ENCODE measurements at places on chromosomes 1 and 21.
A peak's percentile ranks its signal among the peaks of the same experiment; 100 is the strongest.

- no peak for DNase-seq
Observed at GRCh38 chr1:50750021-50750619, 209.9 kb downstream of the FAF1 start.

- DNase-seq = no peak
Observed at GRCh38 chr21:19608101-19608621, 1204.6 kb upstream of the TMPRSS15 start.

- DNase-seq = no peak
Observed at GRCh38 chr1:111981090-111981489, 8.4 kb downstream of the KCND3 start.

- DNase-seq = peak; percentile 43
Observed at GRCh38 chr1:6625584-6626149, 999 bp downstream of the THAP3 start.

GRCh38 chr1:204073837-204074273 is 940 bp downstream of the SOX13 start:
- DNase-seq = no peak

- DNase-seq = no peak
Observed at GRCh38 chr1:171699531-171699930, 42.3 kb downstream of the VAMP4 start.

DNA sequence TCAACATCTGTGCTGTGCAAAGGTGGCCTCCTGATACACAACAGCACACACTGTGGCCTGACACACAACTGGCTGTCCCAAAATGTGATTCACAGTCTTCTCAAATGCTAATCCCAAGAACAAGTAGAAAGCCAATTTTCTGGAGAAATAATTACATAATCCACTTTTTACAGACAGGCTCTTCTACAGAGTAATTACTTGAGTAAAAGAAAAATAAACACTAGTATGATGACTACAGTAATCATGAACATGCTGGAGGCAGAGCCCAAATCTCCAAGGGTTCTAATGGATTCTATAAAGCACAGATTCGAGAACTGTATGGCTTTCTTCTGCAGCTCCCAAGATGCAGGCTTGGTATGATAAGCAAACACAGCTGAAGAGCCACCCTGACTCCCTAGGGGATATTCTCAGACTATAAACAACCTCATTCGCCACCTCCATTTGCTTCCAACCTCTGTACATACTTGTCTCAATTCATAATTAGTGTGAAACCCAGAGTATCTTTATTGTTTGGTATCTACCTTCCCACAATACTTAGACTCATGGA is 81.9 kb downstream of the SIPA1L2 start:
- no peak for DNase-seq

DNA sequence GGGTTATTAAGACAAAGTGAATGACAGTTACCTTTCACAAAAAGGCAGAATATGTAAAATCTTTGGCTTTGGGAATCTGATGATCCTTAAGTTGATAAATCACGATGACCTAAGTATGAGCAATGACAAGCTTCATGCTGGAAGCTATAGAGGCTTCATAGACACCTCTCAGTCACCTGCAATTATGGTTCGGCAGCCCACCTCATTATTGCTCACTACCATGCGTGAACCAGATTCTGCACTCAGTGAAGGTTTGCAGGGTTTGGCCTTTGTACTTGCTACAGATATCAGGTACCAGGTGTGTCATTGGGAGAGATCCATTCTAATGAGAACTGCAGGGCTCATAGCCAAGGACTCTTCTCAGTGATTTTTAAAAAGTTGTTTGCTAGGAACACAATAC is 163.5 kb downstream of the KCTD3 start:
- no peak for DNase-seq

GRCh38 chr1:41492341-41492848 is 7.9 kb upstream of the EDN2 start:
- DNase-seq = no peak

DNA sequence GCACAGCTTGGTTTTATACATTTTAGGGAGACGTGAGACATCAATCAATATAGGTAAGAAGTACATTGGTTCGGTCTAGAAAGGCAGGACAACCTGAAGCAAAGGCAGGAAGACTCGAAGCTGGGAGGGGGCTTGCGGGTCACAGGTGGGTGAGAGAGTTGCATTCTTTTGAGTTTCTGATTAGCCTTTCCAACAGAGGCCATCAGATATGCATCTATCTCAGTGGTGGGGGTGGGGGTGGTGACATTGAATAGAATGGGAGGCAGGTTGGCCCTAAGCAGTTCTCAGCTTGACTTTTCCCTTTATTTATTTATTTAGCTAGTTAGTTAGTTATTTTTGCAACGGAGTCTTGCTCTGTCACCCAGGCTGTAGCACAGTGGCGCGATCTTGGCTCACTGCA is 85.6 kb downstream of the WDR4 start:
- DNase-seq = no peak

DNA sequence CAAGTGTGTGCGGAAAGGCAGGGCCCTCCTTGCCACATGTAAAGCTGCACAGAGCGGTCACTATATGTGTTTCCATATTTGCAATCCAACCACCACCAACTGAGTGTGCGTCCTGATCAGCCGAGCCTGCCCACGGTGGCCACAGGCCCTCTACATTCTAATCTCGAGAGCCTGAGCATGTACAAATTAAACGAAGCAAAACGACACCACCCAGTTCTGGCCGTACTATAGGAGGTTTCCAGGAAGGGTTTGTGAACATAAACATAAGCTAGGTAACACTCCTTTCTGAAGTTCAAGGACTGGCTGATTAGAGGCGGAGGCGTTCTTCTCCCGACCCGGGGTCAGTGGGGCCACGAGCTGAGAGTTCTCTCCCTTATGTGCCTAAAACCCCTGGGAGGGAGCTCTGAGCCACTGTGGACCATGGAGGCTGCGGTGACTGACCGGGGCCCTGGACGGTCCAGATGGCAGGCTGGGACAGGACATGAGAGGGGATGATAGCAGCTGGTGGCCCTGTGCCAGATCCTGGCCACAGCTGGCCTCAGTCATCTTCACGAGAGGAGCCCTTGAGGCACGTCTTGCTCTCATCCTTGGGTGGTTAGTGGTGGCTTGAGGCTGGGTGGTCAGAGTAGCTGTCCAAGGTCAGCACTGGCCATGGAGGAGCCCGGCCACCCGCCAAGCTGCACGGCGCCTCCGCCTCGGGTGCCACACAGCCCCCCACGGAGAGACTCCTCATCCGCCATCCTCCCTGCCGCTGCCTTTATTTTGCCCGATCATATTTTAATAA is 39.1 kb upstream of the TRAPPC10 start:
- DNase-seq = no peak

- no peak for DNase-seq
Observed at GRCh38 chr1:96363826-96364225, 357.8 kb upstream of the PTBP2 start.

DNA sequence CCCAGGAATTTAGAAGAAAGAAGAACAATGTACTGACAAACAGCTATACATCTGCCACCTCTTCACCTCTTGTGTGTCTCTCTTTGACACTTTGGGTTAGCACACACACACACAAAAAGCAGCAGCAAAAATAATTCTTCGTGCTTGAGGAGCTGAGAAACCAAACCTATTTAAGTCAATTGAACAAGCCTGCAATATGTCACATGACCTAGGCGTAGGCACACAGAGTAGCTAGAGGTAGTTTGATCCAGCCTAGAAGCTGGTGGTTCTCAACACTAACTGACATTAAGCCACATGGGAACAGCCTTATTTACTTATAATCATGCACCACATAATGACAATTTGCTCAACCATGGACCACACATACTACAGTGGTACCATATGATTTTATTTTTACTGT is 32.3 kb downstream of the RRAGC start:
- DNase-seq = no peak

GRCh38 chr1:148389027-148389339 is 94.1 kb downstream of the PPIAL4G start:
- no peak for DNase-seq

DNA sequence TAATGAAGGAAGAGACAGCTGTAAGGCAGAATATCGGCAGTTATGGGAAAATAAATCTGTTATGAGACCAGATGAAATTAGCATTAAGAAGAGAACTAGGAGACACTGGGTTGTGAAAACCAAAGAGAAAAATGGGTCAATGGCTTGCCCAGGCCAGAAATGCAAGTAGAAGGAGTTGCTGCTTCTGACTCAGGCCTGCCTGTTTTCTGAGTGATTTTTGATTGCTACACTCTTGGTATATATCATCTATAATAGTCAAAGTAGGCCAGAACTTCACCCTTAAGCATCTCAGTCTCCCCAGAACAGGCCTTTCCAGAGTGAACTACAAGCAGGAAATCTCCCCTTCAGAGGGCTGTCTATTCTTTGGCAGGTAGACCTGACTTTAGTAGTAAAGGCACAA is 107.0 kb downstream of the NRIP1 start:
- no peak for DNase-seq

DNA sequence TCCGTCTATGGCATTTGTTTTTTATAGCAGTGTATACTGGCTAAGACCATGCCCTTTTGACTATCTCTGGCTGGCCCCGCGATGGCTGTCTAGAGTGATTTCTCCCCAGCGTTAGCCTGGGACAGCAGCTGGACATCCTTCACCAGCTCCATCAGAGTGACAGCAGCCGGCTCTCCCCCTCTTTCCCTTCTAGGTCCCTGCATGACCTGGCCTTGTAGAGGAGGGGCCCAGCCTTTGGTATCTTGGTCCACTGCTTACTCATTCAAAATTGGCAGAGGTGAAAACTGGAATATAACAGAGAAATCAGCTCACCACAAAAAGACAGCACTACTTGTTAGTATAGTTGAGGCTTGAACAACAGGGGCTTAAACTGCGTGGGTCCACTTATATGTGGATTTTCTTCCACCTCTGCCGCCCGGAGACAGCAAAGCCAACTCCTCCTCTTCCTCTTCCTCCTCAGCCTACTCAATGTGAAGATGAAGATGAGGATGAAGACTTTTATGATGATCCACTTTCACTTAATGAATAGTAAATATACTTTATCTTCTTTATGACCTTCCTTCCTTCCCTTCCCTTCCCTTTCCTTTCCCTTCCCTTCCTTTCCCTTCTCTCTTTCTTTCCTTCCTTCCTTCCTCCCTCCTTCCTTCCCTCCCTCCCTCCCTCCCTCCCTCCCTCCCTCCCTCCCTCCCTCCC is 29.4 kb upstream of the B3GALNT2 start:
- no peak for DNase-seq

- DNase-seq = no peak
Observed at GRCh38 chr1:222004034-222004433, 262.1 kb upstream of the DUSP10 start.

DNA sequence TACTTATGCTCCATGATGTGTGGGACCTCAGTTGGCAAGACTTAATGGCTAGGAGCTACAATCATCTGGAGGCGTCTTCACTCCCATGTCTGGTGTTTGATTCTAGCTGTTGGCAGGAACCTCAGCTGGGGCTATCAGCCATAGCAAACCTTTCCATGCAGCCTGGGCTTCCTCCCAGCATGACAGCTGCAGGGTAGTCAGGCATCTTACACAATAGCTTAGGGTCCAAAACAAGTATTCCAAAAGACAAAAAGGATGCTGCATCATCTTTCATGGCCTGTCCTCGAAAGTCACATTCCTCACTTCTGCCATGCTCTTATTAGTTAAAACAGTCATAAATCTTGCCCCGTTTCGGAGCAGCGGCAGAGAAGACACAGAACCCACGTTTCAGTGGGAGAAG is 90.9 kb downstream of the LRRC8C start:
- DNase-seq = no peak

GRCh38 chr1:35173909-35174540 is 18.9 kb downstream of the SFPQ start:
- DNase-seq = no peak

DNA sequence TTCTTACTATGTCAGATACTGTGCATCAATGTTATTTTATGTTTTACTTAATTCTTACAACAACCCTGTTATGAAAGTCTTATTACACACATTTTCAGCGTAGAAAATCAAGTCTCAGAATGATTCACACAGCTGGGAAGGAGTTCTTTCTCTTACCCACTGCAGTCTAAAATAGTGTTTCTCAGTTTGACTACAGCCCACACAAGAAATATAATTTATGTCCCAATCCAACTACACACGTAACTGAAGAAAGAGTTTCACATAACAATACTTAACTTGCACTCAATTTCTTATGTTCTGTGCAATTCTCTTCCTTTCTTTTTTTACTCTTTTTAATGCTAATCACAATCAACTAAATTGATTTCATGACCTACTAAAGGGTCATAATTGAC is 252.8 kb upstream of the ADGRL2 start:
- no peak for DNase-seq
